Keratinocyte (primary cell): ENCODE measurements at places on chromosomes 6 and 20. TPM values are rescaled to one million over a fixed set of nuclear protein-coding genes. Genes with fewer than 3 reads are reported as not detected.
A peak's percentile ranks its signal among the peaks of the same experiment; 100 is the strongest.

DNA sequence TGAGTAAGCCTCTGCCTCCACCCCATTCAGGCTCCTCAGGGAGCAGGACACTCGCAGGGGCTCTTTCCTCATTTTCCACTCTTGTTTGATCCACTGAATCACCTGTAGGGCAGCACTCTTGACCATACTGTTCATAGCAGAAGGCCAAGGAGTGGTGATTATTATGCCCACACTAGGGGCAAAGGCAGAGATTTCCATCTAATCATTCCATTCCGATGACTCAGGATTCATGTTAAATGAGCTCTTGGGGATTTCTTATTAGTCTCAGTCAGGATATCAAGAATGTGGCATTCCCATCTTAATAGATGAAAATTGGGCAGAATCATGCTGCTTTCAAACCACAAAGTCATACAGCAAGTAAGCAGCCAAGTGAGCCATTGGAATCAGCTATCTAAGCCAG lies 101.9 kb upstream of the MOCS1 start:
- H3K4me3 ChIP-seq, result no peak overlapping the region
- H3K27ac ChIP-seq, result no peak overlapping the region
- no peaks in the 10 kb centered on the region for H3K36me3 ChIP-seq

GRCh38 chr6:16398587-16398986 lies 160.2 kb downstream of the GMPR start:
- H3K4me1 ChIP-seq, result no peaks in the 10 kb centered on the region
- H3K27ac ChIP-seq, result no peak overlapping the region
- no peaks in the 10 kb centered on the region for H3K36me3 ChIP-seq
- no peak overlapping the region for H3K4me3 ChIP-seq

DNA sequence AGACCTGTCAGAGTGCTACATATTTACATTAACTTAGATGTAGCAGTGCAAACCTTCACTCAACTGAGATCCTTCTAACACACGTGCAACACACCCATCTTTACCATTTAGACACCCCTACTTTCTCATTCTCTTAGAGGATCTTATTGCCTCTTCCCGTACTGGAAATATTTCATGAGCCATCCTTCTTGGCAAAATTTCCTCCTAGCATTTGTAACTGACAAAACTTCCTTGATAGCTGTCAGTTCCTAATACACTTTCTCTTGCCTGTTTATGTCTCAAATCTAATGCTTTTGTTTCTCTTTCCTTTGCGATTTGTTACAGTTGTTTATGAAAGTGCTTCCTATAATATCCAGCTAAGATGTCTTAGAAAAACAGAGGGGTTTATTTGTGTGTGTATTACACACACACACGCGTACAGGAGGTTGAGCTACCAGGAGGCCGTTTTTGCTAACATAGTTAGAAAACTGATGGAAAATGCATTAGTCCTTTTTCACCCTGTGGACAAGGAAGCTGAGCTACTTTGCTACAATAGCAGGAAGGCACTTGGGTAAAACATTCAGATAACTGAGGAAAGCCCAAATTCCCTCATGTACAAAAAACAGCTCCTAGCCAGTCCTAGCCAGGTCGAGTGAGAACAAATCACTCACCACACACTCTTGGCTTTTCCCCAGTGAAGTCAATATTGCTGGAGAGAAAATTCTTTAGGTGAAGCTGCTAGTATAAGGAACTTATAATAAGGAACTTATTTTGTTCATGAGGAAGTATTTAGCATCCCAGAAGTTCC lies 153.6 kb downstream of the NFATC2 start:
- peaks cover 24% of the 10 kb centered on the region for H3K27me3 ChIP-seq
- no peak overlapping the region for H3K27ac ChIP-seq
- no peak for DNase-seq
- peaks cover 8% of the 10 kb centered on the region for H3K4me1 ChIP-seq
- no peaks in the 10 kb centered on the region for H3K36me3 ChIP-seq
- no peak overlapping the region for H3K4me3 ChIP-seq

Gene RSPH9
- polyA plus RNA-seq, result not detected in 3 replicates

Gene FAM209B
- 0.12 to 0.38 TPM (median 0.18 TPM) in 3 replicates for polyA plus RNA-seq

DNA sequence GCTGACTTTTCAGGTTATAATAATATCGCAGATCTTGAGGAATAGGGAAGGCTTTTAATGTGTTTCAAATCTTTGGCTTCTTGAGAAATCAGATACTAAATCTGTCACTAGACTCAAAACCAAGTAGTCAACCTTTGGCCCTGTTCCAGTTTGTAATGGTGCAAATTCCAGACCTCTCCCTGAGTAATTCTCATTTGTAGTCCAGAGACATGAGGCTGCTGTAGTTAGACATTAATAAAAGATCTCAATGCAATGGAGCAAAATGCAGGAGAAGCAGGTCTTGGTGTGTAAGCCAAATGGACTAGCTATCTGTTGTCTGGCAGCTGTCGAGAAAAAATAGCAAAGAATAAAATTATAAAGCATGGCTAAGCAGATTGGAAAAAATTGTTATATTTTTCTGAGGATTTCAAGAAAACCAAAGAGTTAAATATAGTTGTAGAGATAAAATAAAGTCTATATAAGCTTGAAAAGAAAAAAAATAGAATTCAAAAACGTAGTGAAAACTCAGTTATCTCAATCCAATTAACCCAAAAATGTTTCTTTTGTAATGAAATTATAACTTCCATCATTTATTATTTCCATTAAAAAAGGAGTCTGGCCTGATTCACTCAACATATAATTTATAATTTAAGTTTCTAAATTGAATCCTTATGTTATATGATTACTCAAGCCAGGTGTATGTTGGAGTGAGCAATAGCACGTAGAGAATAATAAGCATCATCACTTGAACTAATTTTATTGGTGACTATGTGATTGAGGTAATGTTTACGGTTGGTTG lies 161.5 kb upstream of the ADGRB3 start:
- no peak for DNase-seq
- H3K36me3 ChIP-seq, result no peaks in the 10 kb centered on the region
- no peaks in the 10 kb centered on the region for H3K4me1 ChIP-seq
- no peaks in the 10 kb centered on the region for H3K27me3 ChIP-seq

Gene HMGN3
- 41.1 to 78.6 TPM (median 51.0 TPM) in 3 replicates for polyA plus RNA-seq

GRCh38 chr6:22152841-22153240 lies 144.0 kb downstream of the PRL start:
- DNase-seq, result no peak
- no peaks in the 10 kb centered on the region for H3K27me3 ChIP-seq
- no peak overlapping the region for H3K27ac ChIP-seq
- H3K4me1 ChIP-seq, result no peaks in the 10 kb centered on the region
- H3K36me3 ChIP-seq, result no peaks in the 10 kb centered on the region

GRCh38 chr20:10662661-10663458 lies 10.9 kb downstream of the JAG1 start:
- H3K4me1 ChIP-seq, result peaks cover 99% of the 10 kb centered on the region
- peak overlapping the region; percentile 94 for H3K27ac ChIP-seq
- no peak for DNase-seq
- peaks cover 79% of the 10 kb centered on the region for H3K36me3 ChIP-seq
- no peaks in the 10 kb centered on the region for H3K27me3 ChIP-seq

Gene FAM217A
- not detected in 3 replicates for polyA plus RNA-seq

Gene TBXT
- not detected in 3 replicates for polyA plus RNA-seq

Gene ANGPT4
- polyA plus RNA-seq, result not detected in 3 replicates

Gene MCHR2
- not detected in 3 replicates for polyA plus RNA-seq

DNA sequence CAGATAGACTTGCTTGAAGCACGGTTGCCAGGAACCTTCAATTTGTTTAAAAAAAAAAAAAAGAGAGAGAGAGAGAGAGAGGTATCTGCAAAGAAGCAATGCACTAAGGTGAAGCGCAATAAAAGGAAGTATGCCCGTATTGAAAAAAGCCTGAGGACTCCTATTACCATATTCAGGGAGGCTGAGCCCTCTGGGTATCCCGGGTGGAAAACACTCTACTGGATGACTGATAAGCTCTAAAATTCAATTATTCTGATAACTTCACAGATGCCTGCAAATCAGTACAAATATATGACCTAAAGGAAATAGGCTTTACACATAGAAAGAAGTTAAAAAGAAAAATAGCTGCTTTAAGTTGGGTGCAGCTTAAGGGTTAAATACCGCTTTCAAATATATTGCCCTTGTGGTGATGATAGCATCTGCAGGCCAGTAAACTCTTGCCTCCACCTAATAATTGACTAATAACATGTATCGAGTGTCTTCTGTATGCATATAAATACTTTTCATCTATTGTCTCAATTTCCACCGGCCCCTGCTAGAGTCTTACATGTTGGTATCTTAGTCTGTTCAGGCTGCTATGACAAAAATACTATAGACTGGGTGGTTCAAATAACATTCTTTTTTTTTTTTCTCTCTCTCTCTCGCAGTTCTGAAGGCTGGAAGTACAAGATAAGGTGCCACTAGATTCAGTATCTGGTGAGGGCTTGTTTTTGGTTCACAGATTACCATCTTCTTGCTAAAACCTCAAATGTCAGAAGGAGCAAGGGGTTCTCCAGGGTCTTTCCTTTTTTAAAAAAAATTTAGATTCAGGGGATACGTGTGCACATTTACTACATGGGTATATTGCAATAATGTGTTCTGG lies 187.4 kb upstream of the JARID2 start:
- H3K4me1 ChIP-seq, result peaks cover 12% of the 10 kb centered on the region
- no peaks in the 10 kb centered on the region for H3K27me3 ChIP-seq
- no peak overlapping the region for H3K27ac ChIP-seq
- no peaks in the 10 kb centered on the region for H3K36me3 ChIP-seq

Gene BMP6
- 0.05 to 0.48 TPM (median 0.09 TPM) in 3 replicates for polyA plus RNA-seq

GRCh38 chr6:43150051-43150751 lies 20.9 kb upstream of the SRF start:
- DNase-seq, result no peak
- peaks cover 22% of the 10 kb centered on the region for H3K36me3 ChIP-seq
- no peaks in the 10 kb centered on the region for H3K27me3 ChIP-seq
- peaks cover 5% of the 10 kb centered on the region for H3K4me1 ChIP-seq
- no peak overlapping the region for H3K27ac ChIP-seq
- H3K4me3 ChIP-seq, result no peak overlapping the region

DNA sequence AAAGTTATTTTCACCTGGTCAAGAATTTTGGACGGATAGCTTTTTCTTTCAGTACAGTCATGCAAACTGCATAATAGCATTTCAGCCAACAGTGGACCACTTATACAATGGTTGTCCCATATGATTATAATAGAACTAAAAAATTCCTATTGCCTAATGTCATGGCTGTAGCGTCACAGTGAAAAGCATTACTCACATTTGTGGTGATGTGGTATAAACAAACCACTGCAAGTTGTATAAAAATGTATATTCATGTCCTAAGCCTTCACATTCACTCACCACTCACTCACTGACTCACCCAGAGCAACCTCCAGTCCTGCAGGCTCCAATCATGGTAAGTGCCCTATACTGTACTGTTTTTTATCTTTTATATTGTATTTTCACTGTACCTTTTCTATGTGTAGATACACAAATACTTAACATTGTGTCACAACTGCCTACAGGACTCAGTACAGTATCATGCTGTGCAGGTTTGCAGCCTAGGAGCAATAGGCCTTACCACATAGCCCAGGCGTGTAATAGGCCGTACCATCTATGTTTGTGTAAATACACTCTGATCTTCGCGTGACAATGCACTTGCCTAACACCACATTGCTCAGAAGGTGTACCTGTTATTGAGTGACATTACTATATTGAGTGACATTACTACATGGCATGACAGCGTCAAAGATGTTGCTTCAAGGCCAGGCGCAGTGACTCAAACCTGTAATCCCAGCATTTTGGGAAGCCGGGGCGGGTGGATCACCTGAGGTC lies 17.9 kb downstream of the ABHD12 start:
- H3K4me3 ChIP-seq, result no peak overlapping the region
- H3K27ac ChIP-seq, result peak overlapping the region; percentile 22
- H3K4me1 ChIP-seq, result peaks cover 3% of the 10 kb centered on the region
- no peaks in the 10 kb centered on the region for H3K27me3 ChIP-seq

DNA sequence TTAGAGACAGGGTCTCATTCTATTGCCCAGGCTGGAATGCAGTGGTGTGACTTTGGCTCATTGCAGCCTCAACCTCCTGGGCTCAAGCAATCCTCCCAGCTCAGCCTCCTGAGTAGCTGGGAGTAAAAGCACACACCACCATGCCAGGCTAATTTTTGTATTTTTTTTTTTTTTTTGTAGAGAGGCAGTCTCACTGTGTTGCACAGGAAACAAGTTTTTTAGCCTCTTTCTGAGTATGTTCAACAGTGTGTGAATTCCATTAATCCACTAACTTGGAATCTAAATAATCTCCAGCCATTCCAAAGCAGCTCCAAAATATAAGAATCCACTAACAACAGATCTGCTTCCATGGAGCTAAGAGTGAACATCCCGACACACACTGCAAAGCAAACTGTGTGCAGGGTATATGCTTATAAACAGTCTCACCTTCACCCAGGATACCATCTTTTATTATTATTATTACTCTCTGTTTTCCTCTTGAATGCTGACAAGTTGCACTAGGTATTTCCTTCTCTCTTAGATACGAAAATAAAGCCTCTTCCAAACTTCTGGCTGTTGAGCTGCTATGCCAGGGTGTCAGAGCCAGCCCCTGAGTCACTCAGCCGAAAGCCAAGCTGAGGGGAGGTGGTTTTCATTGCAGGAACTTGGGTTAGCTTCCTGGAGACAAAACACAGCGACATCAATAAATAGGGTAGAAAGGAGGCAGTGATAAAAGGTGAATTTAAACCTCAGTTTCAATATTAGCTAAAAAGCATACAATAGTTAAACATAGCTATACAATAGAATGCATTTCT lies 264.9 kb downstream of the HIVEP2 start:
- DNase-seq, result no peak
- peaks cover 26% of the 10 kb centered on the region for H3K4me1 ChIP-seq
- no peak overlapping the region for H3K4me3 ChIP-seq
- no peaks in the 10 kb centered on the region for H3K27me3 ChIP-seq

GRCh38 chr6:166736634-166737033 lies 109.6 kb upstream of the RPS6KA2 start:
- peak overlapping the region; percentile 81 for H3K27ac ChIP-seq
- H3K27me3 ChIP-seq, result no peaks in the 10 kb centered on the region
- DNase-seq, result no peak
- H3K4me1 ChIP-seq, result peaks cover 40% of the 10 kb centered on the region
- H3K4me3 ChIP-seq, result no peak overlapping the region
- no peaks in the 10 kb centered on the region for H3K36me3 ChIP-seq

Gene LPIN3
- polyA plus RNA-seq, result 15.6 to 32.4 TPM (median 18.1 TPM) in 3 replicates

GRCh38 chr6:52365317-52365716 lies 3.4 kb downstream of the PAQR8 start:
- H3K27ac ChIP-seq, result no peak overlapping the region
- H3K36me3 ChIP-seq, result no peaks in the 10 kb centered on the region
- DNase-seq, result no peak
- peaks cover 4% of the 10 kb centered on the region for H3K27me3 ChIP-seq

Gene SLC22A7
- polyA plus RNA-seq, result not detected in 3 replicates

GRCh38 chr6:111667931-111668330 lies 62.3 kb upstream of the TRAF3IP2 start:
- H3K36me3 ChIP-seq, result peaks cover 18% of the 10 kb centered on the region
- H3K27me3 ChIP-seq, result no peaks in the 10 kb centered on the region
- DNase-seq, result no peak
- no peaks in the 10 kb centered on the region for H3K4me1 ChIP-seq
- no peak overlapping the region for H3K4me3 ChIP-seq

DNA sequence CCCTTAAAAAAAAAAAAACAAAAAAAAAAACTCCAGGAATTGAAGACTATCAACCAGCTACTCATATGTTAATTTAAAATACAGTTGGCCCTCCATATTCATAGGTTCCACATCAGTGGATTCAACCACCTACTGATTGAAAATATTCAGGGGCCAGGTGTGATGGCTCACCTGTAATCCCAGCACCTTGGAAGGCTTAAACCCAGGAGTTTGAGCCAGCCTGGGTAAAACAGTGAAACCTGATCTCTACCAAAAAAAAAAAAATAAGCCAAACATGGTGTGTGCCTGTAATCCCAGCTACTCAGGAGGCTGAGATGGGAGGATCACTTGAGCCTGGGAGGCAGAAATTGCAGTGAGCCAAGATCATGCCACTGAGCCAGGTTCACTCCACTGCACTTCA lies 72.4 kb upstream of the SMIM8 start:
- no peak overlapping the region for H3K27ac ChIP-seq
- H3K27me3 ChIP-seq, result no peaks in the 10 kb centered on the region
- H3K4me1 ChIP-seq, result no peaks in the 10 kb centered on the region
